ENCODE measurements at places on chromosomes 13 and 19. TPM values are rescaled to one million over a fixed set of nuclear protein-coding genes. Genes with fewer than 3 reads are reported as not detected.

- no peak for DNase-seq
Observed at GRCh38 chr13:43761616-43762315, 25.0 kb downstream of the ENOX1 start.

DNA sequence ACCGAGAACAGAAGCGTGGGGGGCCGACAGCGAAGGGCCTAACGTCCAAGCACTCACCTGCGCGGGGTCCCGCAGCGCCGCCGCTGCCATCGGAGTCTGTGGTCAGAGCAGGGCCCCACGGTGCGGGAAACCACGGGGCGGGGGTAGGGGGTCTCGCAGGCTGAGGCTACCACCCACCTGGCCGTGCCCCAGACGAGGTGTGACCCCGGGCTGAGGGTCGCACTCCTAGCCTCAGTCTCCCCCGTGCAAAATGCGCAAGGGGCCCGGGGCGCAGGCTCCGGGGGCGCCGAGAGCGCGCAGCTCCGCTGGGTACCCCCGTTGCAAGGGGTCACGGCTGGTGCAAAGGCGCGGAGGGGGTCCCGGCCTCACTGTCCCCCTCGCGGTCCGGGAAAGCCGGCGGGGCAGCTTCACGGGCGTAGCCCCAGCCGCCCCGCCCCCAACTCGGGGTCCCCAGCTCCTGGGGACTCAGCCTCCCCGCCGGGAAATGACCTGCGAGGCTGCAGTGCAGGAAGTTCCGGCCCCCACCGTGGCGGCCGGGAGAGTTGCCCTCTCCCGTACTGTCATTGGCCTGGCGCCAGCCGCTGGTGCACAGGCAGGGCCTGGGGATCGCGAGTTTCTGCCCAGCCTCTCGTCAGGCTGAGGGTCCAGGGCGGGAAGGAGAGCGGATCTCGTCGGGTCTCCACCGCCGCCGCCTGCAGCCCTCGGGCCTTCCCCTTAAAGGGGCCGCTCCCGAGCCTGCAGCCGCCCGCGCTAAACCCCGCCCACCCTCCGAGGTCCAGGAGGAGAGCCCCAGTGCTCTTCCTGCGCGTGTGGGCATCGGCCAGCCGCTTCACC lies at the start of gene ZNF792:
TSS of gene ZNF792 (minus strand) at position 657 of the 834 bp plus-strand sequence. CDS start at position 90, 567 bp downstream.
- DNase-seq, result peak; percentile 25

ZNF470 gene
- 6.4 TPM for total RNA-seq

DNA sequence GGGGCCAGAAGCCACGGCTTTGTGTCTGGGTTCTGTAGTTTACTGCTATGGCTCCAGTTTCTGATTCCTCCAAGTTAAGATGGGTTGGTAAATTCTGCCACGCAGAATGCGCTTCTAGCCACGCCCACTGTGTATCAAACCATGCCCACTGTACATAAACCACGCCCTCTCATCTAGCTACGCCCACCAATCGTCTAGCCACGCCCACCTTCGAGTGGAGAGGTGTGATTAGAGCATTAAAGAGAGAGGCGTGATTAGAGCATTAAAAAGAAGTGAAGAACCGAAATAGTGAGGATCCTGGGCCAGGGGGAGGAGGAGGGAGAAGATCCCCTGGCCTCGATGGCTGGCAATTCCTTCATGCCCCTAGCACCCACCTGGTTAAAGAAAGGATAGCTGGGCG lies 43.7 kb upstream of the ADGRE5 start:
- DNase-seq, result peak; percentile 10

ZNF575 gene
- 0.63 TPM for total RNA-seq

GRCh38 chr19:10045371-10045770 lies 32.1 kb downstream of the RDH8 start:
- no peak for DNase-seq

SRRM5 gene
- not detected for total RNA-seq

DNA sequence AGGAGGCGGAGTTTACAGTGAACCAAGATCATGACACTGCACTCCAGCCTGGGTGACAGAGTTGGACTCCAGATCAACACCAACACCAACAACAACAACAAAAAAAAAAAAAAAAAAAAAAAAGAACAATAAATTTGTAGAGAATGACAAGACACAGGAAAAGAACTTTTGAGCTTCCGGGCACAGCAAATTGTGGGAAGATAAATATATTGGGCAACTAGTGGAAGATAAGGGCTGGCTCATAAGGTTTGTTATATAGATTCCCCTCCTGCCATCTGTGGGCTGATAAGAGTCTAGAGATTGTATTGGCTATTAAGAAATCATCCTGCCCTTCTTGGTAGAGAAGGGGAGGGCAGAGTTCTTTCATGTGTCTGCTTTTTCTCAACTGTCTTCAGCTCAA lies 33.1 kb upstream of the CYP2S1 start:
- peak; percentile 23 for DNase-seq

GRCh38 chr13:82002710-82003109 lies 1661.8 kb upstream of the SPRY2 start:
- DNase-seq, result no peak

DNA sequence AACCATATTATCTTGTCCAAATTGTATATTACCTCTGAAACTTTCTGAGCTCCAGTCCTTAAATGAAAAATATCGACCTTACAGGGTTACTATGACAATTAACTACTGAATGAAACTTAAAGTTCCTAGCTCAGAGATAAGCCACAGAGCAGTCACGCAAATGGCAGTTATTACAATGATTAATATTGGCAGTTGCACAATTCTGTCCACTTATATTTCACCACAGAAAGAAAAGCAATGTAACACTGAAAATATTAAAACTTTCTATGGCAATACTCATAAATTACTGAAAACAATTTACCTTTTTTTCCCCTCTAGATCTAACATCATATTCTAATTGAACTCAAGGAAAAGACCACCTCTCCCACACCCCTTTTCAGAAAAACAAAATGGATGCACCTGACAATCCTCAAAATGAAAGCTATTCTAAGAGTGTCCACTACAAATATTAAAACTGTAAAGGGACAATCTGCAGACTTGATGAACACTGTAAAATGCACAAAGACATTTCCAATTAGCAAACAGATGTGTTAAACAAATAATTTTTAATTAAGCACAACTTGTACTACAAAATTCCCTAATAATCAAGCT lies 14.6 kb downstream of the LNX2 start:
- peak; percentile 50 for DNase-seq

DNA sequence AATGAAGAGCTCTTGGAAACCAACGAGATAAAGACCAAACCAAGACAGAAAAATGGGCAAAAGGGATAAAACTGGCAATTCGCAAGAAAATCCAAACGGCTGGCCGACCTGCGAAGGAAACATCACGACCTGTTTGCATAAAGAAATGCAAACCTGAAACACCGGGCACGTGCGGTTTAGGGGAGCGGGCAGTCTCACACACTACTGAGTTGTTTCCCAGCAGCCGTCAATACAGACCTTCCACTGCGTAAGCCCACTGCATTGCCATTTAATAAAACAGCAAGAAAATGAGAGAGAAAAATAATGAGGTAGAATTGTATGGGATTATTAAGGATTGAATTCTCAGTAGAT lies 642 bp upstream of the PEG3 start:
- DNase-seq, result no peak

GRCh38 chr13:48731001-48731658 lies 77.4 kb downstream of the CYSLTR2 start:
- DNase-seq, result peak; percentile 54

CBY2 gene
- total RNA-seq, result not detected

- DNase-seq, result no peak
Observed at GRCh38 chr19:14555918-14556661, 15.8 kb downstream of the NDUFB7 start.

ANGPTL8 gene
- not detected for total RNA-seq

- no peak for DNase-seq
Observed at GRCh38 chr19:5104871-5105351, 136.0 kb downstream of the KDM4B start.

GRCh38 chr13:20713751-20714150 lies 10.3 kb downstream of the IL17D start:
- DNase-seq, result peak; percentile 42

STOML3 gene
- total RNA-seq, result not detected

- peak; percentile 78 for DNase-seq
Observed at GRCh38 chr13:101654883-101655282, 202.4 kb downstream of the ITGBL1 start.

GRCh38 chr13:23488442-23488841 lies 54.9 kb upstream of the SACS start:
- no peak for DNase-seq

MBD3L3 gene
- total RNA-seq, result not detected

DNA sequence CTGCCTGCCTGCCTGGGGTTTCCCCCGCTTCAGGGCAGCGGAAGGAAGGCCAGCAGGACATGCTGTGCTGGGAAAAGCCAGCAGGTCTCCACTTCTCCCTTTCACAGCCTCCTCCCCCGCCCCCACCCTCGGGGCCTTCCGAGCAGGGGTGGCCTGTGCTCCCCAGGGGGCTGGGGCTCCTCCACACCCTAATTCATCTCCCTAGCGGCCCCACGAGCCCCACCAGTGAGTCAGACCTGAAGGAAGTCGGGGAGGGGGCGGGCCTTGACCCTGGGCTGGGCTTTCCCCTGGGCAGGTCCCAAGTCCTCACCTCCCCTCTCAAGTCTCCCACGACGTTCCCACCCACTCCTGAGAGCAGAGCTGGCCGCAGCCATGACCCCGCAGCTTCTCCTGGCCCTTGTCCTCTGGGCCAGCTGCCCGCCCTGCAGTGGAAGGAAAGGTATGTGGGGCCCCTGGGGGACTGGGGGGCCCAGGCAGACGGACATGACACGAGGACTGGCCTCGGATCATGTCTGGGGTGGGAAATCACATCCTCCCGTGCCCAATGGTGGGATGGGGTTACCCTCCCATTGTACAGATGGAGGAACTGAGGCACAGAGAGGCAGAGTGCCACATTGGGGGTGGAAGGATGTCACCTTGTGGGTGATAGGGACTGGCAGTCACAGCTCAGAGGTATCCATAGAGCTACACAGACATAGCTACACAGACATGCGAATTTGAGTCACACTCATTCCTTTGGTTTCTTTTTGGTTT lies at the start of gene EBI3:
TSS of gene EBI3 (plus strand) at position 345 of the 753 bp plus-strand sequence. CDS start at position 373, 28 bp downstream.
- peak; percentile 32 for DNase-seq

DNA sequence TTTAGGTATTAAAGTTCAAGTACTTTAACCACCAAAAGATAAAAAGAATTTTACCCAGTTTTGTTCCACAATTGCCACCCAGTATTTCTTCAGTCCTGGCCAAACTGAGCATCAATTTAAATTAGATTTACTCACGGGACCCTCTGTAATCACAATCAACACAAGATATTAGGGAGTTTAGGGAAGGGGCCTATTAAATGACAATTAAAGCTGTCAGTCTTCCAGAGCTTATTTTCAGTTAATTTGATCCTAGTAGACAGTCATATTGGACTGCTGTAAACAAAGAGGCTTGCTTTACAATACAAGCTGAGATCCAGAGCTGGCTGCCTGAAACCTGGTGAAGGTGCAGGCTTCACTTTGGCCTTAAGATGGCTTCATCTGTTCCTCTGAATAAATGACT lies 321.2 kb upstream of the NBEA start:
- no peak for DNase-seq

RYR1 gene
- total RNA-seq, result under 0.01 TPM

GRCh38 chr19:51354742-51355148 lies 11.4 kb downstream of the ETFB start:
- DNase-seq, result no peak

- DNase-seq, result no peak
Observed at GRCh38 chr19:9818175-9818733, 625 bp downstream of the FBXL12 start.

DNA sequence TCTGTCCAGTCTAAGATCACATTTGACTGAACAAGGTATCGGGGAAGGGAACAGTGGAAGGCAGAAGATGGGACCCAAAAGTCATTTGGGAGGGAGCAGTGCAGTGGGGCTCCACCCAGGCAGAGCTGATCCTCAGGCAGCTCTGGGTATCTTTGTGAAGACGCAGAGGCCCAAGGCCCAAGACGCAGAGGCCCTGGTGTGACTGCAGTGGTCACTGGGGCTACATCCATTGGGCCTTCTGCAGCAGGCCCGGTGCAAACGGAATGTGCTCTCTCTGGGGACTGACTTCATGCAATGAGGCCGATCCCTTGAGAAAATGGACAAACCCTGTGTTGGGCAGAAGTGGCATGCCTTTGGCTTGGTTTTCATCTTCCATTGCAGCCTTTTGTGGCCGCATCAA lies 463.4 kb upstream of the ZNF507 start:
- DNase-seq, result no peak

GRCh38 chr19:13823256-13823655 lies 28.0 kb downstream of the ZSWIM4 start:
- peak; percentile 41 for DNase-seq

DNA sequence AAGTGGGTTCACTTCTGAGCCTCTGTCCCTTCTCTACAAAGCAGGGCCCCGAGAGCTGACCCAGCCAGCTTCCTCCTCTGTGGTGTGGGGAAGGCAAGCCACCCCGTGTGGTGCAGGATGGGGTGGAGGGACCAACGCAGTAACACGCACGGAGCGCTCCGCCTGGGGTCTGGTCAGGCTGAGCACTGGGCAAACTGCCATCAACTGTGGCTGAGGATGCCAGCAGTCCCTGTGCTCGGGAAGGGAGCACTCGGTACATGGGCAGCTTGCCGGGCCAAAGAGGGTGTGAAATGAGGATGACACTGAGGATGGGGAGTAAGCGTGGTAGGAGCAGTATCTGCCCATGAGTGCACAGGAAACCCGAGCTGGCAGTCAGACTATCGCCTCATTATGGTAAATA lies 7.6 kb upstream of the GMIP start:
- DNase-seq, result no peak

DNA sequence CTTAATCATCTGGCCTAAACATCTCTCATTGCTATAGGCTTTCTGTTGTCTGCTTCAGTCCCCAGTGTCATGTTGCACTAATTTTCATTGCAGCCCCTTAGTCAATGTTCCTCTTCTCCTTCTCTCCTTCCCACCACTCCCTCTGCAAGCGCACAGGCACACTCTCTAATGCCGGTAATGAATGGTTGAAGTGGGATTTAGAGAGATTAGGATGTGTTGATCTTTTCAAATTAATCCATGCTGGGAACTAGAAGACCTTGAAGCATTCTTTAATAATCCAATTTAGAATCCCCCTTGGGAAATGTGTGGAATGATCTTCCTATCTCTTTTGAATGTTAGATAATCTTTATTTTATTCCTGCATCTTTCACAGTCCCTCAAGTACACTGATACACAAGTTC lies 33.2 kb upstream of the NDFIP2 start:
- DNase-seq, result no peak

- peak; percentile 1 for DNase-seq
Observed at GRCh38 chr13:23212671-23213070, 31.9 kb downstream of the SGCG start.

OR7A5 gene
- not detected for total RNA-seq

DNA sequence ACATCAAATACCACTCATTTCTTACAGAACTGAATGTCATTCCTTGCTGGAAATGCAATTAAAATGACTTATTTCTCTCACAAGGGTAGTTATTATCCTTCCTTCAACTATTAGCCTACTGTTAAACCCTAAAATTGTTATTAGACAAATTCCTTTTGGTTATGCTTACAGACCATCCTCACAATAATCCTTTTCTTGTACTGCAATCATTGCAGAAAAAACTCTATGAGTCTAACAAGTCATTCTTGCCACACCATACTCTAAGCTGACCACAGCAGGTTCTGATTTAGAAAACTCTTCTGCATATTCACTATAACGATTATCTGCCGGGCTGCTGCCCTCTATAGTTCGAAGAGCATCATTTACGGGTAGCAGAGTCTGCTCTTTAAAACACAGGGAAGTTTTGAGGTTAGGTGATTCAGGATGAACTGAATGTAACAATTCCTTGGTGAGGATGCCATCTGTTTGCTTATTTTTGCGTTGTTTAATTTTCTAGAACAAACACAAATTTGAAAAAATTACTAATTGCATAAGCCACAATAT lies 38.2 kb downstream of the MTMR6 start:
- DNase-seq, result peak; percentile 37

DPF1 gene
- 2.7 TPM for total RNA-seq

HIPK4 gene
- not detected for total RNA-seq

MAST1 gene
- under 0.01 TPM for total RNA-seq

FREM2 gene
- not detected for total RNA-seq

LCP1 gene
- 0.99 TPM for total RNA-seq

COL4A1 gene
- total RNA-seq, result 43.7 TPM

FGF21 gene
- total RNA-seq, result not detected

SIAH3 gene
- total RNA-seq, result not detected
